Thoracic aorta (tissue), 2 donors: ENCODE measurements at places on chromosomes 5 and 9. TPM values are rescaled to one million over a fixed set of nuclear protein-coding genes. Genes with fewer than 3 reads are reported as not detected.

GRCh38 chr5:14405267-14405666 is 176.3 kb upstream of the OTULINL start:
- H3K4me1 ChIP-seq: peaks cover 15% of the 10 kb centered on the region
- H3K4me3 ChIP-seq: no peak overlapping the region
- H3K27ac ChIP-seq: no peak overlapping the region
- no peaks in the 10 kb centered on the region for H3K27me3 ChIP-seq
- DNase-seq: no peak

DNA sequence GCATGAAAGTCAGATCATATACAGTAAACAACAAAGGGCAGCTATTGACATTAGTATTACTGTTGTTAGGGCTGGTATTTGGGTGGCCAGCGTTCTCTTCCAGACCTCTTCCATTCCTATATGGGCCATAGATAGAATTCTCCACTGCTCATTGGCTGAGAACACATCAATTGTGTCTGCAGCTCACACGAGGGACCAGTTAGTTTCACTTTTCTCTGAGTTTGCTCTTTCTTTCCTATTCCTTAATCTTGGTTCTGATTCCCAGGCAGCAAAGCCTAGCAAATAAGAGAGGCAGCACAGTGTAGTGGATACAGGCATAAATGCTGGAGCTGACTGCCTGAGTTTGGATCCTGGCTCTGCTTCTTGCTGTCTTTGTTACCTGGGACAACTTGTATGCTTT is 476.4 kb downstream of the SPOCK1 start:
- H3K36me3 ChIP-seq: no peaks in the 10 kb centered on the region
- no peak overlapping the region for H3K27ac ChIP-seq
- H3K4me1 ChIP-seq: peaks cover 18% of the 10 kb centered on the region
- no peaks in the 10 kb centered on the region for H3K27me3 ChIP-seq
- peak overlapping the region; percentile 46 for H3K4me3 ChIP-seq

DNA sequence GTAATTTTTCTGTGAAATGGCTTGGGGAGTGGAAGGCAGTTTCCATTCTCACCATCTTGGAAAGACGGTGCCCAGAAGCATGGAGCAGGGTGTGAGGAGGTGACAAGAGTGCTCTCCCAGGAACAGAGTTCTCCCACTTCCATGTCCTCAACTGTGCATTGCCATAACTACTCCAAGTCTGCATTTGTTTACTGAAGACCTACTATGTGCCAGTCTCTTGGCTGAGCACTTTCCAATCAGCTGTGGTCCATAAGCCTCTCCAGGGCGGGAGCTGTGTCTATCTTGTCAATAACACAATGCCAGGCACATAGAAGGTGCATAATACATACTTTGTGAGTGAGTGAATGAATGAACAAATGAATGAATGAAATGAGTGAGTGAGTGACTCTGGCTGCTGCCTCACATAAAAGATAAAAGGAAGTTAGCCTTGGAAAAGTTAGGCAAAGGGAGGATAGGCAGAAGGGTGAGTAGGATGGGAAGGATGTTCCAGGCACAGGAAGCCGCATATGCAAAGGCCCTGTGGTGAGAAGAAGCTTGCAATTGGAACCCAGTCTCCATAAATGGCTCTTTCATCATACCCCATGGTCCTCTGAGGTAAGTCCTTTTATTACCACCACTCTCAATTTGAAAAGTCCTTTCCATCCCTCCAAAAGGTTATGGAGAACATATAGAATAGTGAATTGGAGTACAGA is 31.3 kb upstream of the SH3PXD2B start:
- no peaks in the 10 kb centered on the region for H3K36me3 ChIP-seq
- no peak for DNase-seq
- H3K27ac ChIP-seq: no peak overlapping the region
- H3K4me1 ChIP-seq: no peaks in the 10 kb centered on the region
- H3K27me3 ChIP-seq: no peaks in the 10 kb centered on the region

SUB1 gene
- total RNA-seq: 91.1 TPM

ANKRD33B gene
- 5.7 TPM for total RNA-seq

- H3K4me1 ChIP-seq: peaks cover 65% of the 10 kb centered on the region
- H3K4me3 ChIP-seq: no peak overlapping the region
- no peaks in the 10 kb centered on the region for H3K27me3 ChIP-seq
- no peak for DNase-seq
These were observed 51.0 kb downstream of the COL27A1 start for GRCh38 chr9:114206221-114206789.

GRCh38 chr5:133681896-133682295 is 69.6 kb upstream of the FSTL4 start:
- DNase-seq: no peak
- no peaks in the 10 kb centered on the region for H3K4me1 ChIP-seq
- no peaks in the 10 kb centered on the region for H3K36me3 ChIP-seq
- no peak overlapping the region for H3K4me3 ChIP-seq

DNA sequence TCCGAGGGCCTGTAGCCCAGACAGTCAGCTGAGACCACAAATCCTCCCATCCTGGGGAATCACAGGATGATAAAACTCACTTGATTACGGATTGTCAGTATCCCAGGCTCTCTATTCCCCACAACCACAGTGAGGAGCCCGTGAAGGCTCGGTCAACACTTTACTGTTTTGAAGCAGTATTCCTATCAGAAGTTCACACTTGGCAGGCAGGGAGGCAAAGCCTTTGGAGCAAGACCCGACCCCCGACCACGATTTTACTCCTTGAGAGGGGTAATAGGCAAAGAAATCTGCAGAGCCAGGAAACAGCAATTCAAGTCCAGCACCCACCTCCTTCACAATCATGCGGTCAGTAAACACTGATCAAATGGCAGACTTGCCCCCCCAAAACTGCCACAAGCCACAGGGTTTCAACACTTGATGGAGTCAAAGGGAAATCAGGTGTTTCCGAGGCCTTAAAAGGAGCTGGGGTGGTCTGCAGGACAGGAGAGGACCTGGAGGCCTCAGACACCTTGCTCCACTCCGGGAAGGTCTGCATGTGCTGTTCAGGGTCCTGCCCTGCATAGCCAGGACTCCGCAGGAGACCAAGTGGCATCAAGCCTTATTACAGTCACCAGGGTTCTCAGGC is 25.2 kb downstream of the BICD2 start:
- H3K36me3 ChIP-seq: no peaks in the 10 kb centered on the region
- no peaks in the 10 kb centered on the region for H3K27me3 ChIP-seq
- no peak overlapping the region for H3K4me3 ChIP-seq
- H3K27ac ChIP-seq: peak overlapping the region; percentile 63
- peaks cover 58% of the 10 kb centered on the region for H3K4me1 ChIP-seq
- no peak for DNase-seq

DNA sequence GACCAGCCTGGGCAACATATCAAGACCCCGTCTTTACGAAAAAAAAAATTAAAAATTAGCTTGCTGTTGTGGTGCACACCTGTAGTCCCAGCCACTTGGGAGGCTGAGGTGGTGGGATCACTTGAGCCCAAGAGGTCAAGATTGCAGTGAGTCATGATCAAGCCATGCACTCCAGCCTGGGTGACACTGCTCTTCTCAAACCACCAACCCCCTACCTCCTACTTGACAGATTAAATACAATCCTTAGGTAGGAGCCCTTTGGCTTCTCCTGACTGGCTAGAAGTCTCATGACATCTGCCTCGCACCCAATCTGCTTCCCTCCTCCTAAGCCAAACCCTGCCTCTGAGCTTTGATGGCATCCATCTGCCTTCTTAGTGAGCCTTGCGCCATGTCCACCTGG is 11.6 kb upstream of the FBP1 start:
- no peak overlapping the region for H3K27ac ChIP-seq
- no peak overlapping the region for H3K4me3 ChIP-seq
- no peak for DNase-seq
- H3K36me3 ChIP-seq: no peaks in the 10 kb centered on the region
- H3K4me1 ChIP-seq: no peaks in the 10 kb centered on the region

DNA sequence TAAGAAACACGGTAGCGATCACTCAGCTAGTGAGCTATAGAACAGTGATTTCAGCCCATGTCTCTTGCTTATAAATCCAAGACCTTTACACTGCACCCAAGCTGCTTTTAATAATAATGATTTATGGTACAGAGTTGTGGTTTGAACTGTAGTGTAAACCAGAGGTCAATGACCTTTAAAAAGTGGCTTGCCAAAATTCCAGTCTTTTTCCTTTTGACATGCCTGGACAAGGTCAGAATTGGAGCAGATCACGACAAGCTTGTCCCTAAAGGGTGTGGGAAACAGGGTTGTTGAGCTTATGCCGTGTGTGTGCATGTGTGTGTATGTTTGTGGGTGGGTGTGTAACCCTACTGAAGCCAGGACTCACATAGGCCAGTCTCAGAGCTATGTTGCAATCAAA is 225.3 kb upstream of the CLINT1 start:
- DNase-seq: no peak
- H3K4me1 ChIP-seq: no peaks in the 10 kb centered on the region
- no peak overlapping the region for H3K4me3 ChIP-seq

TAS2R1 gene
- total RNA-seq: not detected

DNA sequence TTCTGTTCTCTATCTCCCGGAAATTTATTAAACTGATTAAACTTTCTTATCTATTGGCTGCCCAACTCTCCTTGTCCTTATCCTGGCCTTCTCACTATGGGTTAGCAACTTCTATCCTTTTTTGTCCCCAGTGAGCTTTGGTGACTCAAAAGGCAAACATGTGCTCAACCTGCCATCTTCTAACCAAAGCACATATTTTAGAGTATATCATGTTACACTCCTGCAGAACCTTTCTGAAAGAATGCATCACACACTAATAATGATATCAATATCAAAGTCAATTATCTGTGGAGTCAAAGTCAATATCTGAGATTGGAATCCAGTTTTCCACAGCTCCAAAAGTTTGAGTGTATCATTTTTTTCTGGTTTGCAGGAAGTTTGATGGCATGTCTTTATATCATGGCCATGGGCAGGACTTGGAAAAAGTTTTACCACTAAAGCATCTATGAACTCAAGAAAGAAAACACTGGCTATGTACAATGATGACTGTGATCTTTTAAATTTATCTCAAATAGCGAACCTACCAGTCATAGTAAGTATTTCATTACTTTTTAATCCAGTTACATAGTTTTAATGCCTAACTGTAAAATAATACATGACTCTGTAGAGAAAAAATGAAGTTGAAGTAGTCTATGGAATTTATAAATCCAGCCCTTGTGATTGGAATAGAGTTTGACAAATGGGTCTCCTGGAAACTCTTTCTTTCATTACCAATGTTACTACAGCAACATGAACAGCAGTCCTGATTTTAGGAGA is 166.8 kb downstream of the DROSHA start:
- no peaks in the 10 kb centered on the region for H3K27me3 ChIP-seq
- no peak for DNase-seq
- no peaks in the 10 kb centered on the region for H3K36me3 ChIP-seq
- H3K4me1 ChIP-seq: no peaks in the 10 kb centered on the region
- H3K4me3 ChIP-seq: no peak overlapping the region

DNA sequence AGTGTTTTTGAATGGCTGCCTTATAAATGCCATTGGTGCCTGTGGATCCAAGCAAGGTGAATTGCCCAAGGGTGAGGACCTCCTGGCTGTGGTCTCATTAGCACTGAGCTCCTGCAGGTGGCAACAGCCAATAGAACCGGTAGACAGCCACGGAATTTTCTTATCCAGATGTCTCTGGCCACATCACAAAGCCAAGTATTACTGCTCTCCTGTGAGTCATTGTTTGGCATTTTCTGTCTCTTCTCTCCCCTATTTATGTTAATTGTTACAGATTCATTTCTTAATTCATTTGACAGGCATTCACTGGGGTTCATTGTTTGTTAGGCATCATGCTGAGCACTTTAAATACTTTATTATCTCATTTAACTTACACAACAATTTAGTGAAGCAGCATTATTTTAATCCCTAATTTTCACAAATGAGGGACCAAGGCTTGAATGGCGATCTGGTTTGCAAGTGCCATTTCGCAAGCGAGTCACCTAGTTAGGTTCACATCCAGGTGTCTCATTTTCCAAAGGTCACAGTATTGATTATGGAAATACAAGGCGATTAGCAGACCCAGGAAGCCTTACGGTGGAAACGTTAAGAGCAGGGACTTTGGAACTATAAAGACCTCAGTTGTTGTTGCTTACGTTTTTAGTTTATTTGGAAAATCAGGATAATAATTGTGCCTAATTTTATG is 58.2 kb upstream of the DPYSL3 start:
- no peaks in the 10 kb centered on the region for H3K36me3 ChIP-seq
- no peak overlapping the region for H3K4me3 ChIP-seq
- DNase-seq: no peak
- no peaks in the 10 kb centered on the region for H3K4me1 ChIP-seq
- H3K27ac ChIP-seq: no peak overlapping the region

ADAMTS13 gene
- total RNA-seq: 6.0 TPM

DNA sequence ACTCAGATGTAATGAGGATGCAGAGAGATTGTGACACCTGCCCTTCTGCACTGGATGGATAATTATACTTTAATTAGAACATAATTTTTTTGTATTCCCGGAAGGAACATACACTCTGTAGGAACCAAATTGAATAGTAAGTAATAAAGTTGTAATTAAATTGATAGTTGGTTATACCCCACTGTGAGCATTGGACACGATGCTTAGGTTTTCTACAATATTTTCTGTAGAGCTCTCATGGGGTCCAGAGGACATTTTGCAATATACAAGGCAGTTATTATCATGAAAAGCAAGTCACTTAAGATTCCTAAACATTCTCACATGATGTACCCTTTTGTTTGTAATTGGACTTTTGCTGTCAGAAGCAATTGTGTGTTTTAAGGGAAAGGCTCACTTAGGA is 63.4 kb downstream of the DIRAS2 start:
- no peaks in the 10 kb centered on the region for H3K36me3 ChIP-seq
- H3K4me3 ChIP-seq: no peak overlapping the region
- H3K4me1 ChIP-seq: no peaks in the 10 kb centered on the region
- H3K27ac ChIP-seq: no peak overlapping the region

GRCh38 chr9:109652971-109653370 is 127.0 kb upstream of the PALM2AKAP2 start:
- no peaks in the 10 kb centered on the region for H3K4me1 ChIP-seq
- no peak overlapping the region for H3K27ac ChIP-seq
- no peaks in the 10 kb centered on the region for H3K27me3 ChIP-seq
- H3K4me3 ChIP-seq: no peak overlapping the region

GRCh38 chr9:138077898-138078540 is 200.4 kb downstream of the CACNA1B start:
- no peak for DNase-seq
- H3K4me3 ChIP-seq: no peak overlapping the region
- no peaks in the 10 kb centered on the region for H3K36me3 ChIP-seq
- H3K27me3 ChIP-seq: no peaks in the 10 kb centered on the region
- no peak overlapping the region for H3K27ac ChIP-seq
- no peaks in the 10 kb centered on the region for H3K4me1 ChIP-seq

DNA sequence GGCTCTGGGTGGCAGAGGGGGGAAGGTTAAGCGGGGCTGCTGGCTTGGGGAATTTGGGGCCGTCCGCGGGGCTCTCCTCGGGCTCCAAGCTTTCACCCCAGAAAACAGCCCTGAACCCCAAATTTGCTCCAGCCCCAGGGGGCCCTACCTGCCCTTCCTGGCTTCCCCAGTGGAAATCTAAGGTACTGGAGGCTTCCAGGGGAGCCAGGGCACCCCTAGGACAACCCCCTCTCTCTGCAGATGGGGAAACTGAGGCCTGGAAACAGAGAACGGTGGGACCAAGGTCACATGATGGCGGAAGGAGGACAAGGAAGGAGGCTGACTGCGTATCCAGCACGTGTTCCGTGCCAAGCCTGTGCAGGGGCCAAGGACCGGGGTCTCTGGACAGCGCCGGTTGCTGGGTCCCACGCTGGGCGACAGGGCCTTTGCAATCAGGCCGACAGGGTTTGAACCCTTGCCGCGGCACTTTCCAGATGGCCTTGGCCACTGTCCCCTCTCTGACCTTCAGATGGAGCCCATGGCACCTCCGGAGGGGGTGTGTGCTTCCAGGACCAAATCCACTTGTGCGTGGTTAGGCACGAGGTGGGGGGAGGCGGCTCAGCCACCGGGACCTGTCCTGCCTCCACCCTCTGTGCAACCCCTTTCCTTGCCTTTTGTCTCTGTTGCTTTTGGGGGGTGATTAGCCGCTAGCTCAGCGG is 183.1 kb downstream of the C9orf50 start:
- peak overlapping the region; percentile 73 for H3K27ac ChIP-seq
- no peaks in the 10 kb centered on the region for H3K36me3 ChIP-seq
- peak overlapping the region; percentile 85 for H3K4me3 ChIP-seq
- no peak for DNase-seq

PLK2 gene
- total RNA-seq: 180 TPM
